ENCODE measurements at places on chromosomes 6 and 20.

- DNase-seq = no peak
These were observed 72.0 kb downstream of the BLOC1S5 start for GRCh38 chr6:7992002-7992815.

- no peak for DNase-seq
These were observed 423.1 kb downstream of the MAFB start for GRCh38 chr20:40265825-40266533.

DNA sequence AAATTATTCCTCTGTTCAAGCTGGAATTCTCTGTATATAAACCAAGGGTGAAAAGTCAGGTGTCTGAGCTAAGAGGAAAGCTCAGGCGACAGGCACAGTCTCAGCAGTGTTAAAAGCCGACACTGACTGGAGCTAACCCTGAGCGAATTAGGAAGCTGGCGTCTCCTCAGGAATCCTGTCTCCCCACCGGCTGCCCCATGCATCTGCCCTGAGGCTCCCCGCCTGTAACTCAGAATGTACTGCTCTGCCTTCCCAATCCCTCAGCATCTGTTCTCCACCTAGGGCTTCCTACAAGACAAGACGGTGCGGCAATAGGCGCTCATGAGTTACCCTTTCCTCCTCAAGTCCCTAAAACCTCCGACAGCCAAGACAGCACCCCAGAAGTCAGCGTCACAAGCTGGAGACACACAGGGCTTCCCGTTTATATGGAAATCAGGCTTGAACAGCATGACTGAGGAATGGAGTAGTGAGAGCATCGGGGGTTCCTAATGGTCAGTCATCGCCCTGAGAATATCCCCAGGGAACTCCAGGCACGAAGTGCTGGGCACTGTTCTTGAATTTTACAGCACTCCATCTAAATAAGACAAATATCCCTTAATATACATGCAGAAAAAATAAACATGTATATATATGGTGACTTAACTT is 33.5 kb downstream of the WDR27 start:
- no peak for DNase-seq

GRCh38 chr6:117771403-117771802 is 96.1 kb downstream of the NUS1 start:
- DNase-seq = no peak

DNA sequence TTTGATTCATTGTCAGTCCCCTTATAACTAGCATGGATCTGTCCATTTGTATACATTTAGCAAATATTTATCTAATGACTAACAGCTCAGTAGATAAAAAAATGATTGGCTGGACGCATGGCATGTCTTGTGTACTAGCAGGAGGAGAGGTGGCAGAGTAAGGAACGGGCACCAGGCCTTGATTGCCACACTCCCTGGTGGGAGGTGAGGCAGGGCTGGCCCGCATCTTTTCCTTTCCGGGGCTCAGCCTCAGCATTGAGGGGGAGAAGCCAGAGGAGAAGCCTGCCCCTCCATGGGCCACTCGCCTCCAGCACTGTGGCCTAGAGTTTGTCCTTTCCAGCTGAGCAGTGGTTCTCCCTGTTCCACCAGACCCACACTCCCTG is 84.9 kb upstream of the TMEM181 start:
- DNase-seq = no peak

- DNase-seq = no peak
These were observed 453.5 kb upstream of the SULF2 start for GRCh38 chr20:48238781-48239180.

- no peak for DNase-seq
These were observed 217.2 kb downstream of the LAMA2 start for GRCh38 chr6:129100164-129100563.

- DNase-seq = no peak
These were observed 59.5 kb upstream of the ADGRG6 start for GRCh38 chr6:142242269-142242668.
